Stimulated activated CD4-positive, alpha-beta T cell treated with anti-CD3 and anti-CD28 coated beads, Interleukin-1b, Interleukin-23, amount 100 ng/mL, for 4 hours (primary cell): ENCODE measurements at places on chromosomes 2 and 18.

DNA sequence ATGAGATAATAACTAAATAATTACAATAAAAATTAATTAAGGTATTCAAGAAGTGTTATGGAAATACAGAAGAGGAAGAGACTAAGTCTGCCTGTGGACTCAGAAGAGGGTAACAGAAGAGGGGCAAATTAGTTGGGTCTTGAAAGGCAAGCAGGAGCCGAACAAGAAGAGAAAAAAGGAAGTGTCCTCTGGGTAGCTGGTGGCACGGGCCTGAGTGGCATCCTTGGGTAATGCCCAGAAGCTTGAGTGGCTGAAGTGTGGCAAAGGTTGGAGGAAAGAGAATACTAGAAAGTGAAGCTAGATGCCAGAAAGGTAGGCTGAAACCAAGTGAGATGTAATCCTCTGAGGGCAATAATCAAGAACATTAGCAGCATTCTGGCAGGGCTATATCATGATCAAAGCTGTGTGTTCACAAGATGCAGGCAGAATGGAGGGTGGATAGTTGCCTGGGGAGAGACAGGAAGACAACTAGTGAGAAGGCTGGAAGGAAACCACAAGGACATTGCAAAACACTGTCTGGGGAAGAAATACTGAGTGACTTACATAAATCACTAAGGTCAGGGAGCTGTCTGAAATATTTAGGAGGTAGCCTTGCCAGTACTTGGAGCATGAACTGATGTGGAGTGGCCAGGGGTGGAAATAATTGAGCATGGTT lies 16.2 kb downstream of the DOCK10 start:
- no peak for DNase-seq

GRCh38 chr2:121038431-121038830 lies 246.6 kb downstream of the TFCP2L1 start:
- DNase-seq: no peak

- no peak for DNase-seq
Measured at GRCh38 chr2:110861616-110862260, 129.4 kb downstream of the ACOXL start.

DNA sequence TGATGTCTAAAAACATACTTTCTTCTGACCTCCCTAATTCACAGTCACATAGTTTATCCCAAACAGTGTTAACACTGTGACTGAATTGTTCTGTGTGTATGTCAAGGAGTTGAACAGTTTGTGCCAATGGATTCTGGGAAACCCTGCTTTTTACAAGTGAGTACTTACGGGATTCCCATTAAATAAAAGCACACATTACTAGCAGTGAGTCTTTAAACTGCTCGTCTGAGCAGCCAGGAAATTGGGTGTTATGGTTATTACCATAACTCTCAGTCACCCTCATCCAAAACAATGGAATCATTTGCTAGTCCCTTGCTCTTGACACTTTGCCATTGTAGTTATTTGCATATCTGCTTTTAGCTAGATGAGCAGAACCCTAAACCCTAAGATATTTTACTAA lies 209.1 kb downstream of the ZNF385B start:
- no peak for DNase-seq

DNA sequence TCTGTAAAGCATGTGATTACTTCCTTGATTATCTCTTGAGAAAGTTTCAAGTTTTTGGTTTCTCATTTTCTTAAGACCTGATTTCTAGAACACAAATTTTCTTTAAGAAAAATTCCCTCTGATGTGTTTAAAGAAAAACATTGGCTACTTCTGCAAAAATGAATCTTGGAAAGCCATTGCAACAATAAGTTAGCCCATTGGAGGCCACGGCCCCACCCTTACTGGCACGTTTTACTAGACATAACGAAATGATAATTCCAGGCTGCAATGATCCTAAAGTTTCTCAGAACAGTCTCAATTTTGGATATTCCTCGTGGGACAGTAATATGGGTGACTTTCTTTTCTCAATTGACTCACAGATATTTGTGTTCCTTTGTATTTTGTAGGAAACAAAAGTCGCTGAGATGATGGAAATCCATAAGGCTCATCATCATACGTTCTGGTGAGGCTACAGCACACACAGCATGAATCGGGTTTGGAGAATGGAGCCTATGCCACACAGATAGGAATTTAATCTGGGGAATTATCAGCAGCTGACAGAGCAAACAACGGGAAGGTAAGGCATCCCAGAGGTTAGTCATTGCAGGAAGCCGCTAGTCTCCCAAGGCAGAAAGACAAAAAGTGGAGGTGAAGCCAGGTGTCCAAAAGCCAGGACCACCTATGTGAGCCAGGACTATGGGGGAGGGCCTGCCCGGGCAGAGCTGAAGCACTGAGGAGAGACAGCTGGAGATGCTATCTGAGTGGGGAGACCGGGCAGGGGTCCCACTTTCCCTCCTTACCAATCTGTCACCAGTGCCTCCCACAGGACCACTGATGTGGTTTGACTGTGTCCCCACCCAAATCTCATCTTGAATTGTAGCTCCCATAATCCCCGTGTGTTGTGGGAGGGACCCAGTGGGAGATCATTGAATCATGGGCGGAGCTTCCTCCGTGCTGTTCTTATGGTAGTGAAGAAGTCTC lies 35.9 kb downstream of the SOWAHC start:
- no peak for DNase-seq

GRCh38 chr2:102179788-102180686 lies 6.8 kb upstream of the IL1RL2 start:
- DNase-seq: no peak

- DNase-seq: no peak
Measured at GRCh38 chr18:55246278-55246677, 287.0 kb upstream of the CCDC68 start.

GRCh38 chr2:100905132-100905805 lies 85.3 kb downstream of the NPAS2 start:
- DNase-seq: no peak

GRCh38 chr18:38972571-38972970 lies 1407.0 kb upstream of the CELF4 start:
- no peak for DNase-seq

- no peak for DNase-seq
Measured at GRCh38 chr2:239531456-239532241, 130.8 kb upstream of the HDAC4 start.

GRCh38 chr2:8927510-8928455 lies 75.7 kb downstream of the MBOAT2 start:
- DNase-seq: no peak

DNA sequence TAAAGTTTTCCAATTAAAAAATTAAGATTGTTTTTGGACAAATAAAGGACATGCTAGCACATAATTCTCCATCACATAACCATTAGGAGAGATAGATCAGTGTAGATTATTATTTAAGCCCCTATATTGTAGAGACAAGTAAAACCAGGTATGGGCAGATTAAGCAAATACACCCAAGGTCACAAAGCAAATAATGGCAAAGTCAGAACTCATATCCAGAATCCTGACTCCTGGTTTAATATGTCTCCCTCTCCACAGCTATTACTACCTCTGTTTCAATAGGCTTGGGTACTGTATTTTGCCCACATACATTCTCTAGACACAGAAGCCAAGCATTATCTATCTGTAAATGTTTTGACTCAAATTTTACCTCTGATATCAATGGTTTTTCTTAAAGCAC lies 282.3 kb downstream of the EPHA4 start:
- no peak for DNase-seq

- DNase-seq: no peak
Measured at GRCh38 chr2:25885933-25886332, 7.6 kb upstream of the ASXL2 start.

- DNase-seq: no peak
Measured at GRCh38 chr2:20409039-20409438, 37.8 kb upstream of the RHOB start.

- no peak for DNase-seq
Measured at GRCh38 chr18:59571902-59572301, 125.3 kb downstream of the CCBE1 start.

DNA sequence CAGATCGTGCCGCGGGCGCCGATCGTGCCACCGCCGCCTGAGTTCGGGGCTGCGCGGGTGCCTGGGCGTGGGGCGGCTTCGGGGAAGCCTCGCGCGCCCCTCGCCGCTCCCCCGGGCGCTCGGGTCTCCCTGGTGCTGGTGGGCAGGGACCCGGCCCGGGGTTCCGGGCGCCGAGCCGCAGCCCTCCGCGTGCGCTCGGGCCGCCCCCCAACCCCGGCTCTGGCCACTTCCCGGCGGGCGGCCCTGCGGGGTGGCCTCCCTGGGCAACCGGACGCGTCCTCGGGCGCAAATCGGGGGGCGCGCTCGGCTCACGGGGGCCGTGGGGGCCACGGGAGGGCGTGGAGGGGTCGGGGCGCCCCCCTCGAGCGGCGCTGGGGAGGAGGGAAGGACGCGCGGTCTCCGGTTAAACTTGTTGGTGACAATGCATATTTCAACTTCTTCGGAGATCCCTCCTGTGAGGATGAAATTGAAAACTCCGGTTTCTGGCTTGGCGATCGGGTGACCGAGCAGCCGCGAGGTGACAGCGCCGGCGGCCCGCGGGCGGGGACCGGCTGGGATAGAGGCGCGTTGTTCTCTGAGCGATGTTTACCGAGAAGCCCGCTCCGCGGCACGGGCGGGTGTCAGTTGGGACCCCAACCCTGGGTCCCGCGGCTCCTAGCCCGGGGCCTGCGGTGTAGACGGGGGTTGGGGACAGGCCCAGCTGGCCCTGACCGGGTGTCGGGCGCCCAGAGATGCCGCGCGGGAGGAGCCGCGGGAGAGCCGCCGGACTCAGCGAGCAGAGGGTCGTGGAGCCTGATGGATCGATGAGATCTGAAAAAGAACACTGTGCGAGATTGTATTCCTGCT lies 676 bp downstream of the SH3BP4 start:
- no peak for DNase-seq

DNA sequence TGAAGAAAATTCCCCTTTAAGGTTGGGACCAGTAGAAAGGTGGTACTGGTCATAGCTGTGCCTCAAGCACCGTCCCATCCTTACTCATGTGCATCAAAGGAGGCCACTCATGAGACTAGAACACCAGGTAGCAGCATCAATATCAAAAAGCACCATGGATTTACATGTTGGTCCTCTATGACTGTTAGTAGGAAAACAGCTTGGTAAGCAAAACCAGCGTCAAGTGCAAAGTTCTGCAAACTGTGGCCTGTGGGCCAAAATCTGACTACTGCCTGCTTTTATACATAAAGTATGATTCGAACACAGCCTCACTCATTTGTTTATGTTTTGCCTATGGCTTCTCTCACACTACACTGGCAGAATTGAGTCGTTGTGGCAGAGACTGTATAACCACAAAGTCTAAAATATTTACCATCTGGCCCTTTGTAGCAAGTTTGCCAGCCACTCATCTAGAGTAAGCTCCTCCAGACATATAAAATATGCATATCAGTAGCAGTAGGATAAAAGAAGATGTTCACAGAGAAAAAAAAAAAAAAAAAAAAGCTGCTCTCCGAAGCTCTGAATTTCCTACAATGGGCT lies 119.7 kb upstream of the CTNNA2 start:
- DNase-seq: no peak

- no peak for DNase-seq
Measured at GRCh38 chr2:209380293-209380692, 43.6 kb upstream of the MAP2 start.

DNA sequence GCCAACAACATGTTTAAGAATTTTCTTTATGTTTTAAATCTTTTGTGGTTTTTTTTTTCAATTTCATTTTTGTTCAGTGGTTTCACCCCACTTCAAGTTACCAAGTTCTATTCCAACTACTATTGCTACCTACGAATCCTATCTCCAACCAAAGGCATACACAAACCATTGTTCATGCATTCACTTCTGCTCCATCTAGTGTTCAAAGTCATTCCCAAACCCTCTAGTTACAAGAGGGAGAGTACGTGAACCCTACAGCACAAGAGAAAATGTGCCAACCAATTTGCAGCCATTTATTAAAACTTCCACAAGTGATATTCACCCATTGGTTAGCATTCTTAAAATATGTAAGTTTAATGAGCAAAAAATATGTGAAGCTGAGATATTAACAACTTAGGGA lies 295.1 kb upstream of the KYNU start:
- DNase-seq: no peak

DNA sequence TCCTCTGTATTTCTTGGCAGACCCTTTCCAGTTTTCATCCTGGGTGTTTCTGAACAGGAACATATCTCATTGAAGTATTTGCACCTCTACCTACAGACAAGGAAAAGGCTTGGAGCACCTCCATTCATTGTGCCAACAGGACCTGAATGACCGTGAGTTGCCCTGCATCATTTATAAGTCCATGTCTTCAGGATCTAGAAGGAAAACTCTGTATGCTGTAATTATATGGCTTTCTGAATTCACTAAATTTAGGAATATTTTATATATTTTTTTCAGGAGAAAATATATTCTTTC lies 402.3 kb upstream of the SLC14A2 start:
- no peak for DNase-seq

- no peak for DNase-seq
Measured at GRCh38 chr2:160465002-160465401, 28.6 kb downstream of the RBMS1 start.

- DNase-seq: no peak
Measured at GRCh38 chr18:31430072-31430471, 17.5 kb upstream of the DSG3 start.
